Stimulated activated CD8-positive, alpha-beta memory T cell treated with anti-CD3 and anti-CD28 coated beads, Interleukin-4, amount 100 ng/mL, for 24 hours (primary cell): ENCODE measurements at places on chromosomes 6 and 20.

GRCh38 chr20:37948956-37949355, 46.0 kb downstream of the VSTM2L start:
- no peak for DNase-seq

- DNase-seq: no peak
Measured at GRCh38 chr20:44170816-44171410, 16.1 kb downstream of the JPH2 start.

DNA sequence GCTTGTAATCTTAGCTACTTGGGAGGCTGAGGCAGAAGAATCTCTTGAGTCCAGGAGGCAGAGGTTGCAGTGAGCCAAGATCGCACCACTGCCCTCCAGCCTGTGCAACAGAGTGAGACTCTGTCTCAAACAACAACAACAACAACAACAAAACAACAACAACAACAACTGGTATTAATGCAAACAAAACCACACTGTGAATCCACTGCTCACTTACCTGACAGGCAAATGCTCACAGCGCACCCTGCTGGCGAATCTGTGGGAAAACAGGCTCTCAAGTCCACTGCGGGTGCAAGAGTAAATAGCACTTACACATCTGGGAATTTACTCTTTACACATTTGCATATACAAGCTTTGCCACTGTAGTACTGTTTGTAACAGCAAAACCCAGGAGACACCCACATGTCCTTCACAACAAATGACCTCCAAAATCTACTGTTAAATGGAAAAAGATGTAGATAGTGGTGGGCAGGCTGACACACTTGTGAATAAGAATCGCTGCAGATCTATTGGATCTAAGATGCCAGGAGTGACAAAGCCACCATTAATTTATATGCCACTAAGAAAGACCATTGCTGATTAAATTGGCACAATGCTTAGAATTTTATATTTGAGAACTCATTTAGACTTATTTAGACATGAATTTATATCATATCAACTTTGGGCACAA, 29.3 kb downstream of the NSFL1C start:
- DNase-seq: peak; percentile 62

- DNase-seq: no peak
Measured at GRCh38 chr20:60473211-60473610, 515.0 kb downstream of the CDH26 start.

DNA sequence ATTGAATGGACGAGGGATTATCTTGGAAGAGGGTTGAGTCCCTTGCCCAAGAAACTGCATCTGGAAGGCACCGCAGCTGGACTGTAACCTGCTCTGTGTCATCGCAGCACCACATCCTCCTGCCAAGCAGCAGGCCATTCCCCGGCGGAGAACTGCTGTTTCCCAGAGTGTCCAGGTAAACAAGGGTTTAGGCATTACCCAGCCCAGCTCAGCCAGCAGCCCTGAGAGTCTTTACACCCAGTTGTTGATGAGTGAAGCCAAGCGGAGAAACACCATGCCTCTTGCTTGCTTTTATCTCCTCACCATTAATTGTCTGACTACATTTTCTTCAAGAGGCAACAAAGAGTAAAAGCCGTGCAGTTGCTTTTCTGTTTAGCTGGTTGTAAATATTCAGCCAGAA, 104.1 kb downstream of the CDH4 start:
- DNase-seq: no peak

GRCh38 chr20:10264166-10264558, 45.5 kb downstream of the SNAP25 start:
- DNase-seq: no peak

DNA sequence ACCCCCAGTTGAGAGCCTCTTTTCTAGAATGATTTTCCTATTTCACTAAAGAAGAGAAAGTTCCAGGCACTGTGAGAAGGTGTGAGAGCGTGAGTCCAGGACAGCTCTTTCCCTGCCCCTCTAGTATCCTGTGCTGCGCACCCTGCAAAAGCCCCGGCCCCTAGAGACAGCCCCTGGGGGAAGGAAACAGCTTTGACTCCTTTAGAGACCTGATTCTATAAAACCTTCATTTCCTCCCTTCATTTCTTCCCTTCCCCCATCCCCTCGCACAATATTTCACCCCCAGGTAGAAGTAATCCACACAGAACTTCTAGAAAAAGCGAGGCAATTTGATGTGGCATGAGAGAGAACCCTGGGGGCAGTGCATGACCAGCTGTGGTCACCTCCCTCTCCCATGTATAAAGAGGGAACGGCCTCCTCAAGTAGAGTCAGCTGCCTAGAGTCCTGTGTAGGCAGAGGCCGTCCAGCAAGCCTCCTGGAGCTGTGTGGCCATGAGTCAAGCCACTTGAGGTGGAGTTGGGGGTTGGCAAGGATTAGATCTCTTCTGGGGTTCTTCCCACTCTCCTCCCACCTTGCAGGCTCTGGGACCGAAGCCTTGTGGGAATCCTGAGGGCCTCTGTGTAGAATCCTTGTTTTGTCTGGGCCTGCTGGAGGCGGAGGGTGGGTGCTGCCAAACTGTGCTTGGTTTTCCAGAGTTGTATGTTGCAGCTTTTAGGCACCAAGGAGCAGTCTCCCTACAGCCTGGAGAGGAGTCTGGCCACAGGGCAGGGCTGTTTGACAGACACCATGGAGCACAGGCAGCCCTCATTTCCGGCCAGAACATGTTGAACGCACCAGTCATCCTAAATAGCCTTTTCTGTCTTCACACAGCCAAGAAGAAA, 41.7 kb downstream of the CHMP4B start:
- no peak for DNase-seq

DNA sequence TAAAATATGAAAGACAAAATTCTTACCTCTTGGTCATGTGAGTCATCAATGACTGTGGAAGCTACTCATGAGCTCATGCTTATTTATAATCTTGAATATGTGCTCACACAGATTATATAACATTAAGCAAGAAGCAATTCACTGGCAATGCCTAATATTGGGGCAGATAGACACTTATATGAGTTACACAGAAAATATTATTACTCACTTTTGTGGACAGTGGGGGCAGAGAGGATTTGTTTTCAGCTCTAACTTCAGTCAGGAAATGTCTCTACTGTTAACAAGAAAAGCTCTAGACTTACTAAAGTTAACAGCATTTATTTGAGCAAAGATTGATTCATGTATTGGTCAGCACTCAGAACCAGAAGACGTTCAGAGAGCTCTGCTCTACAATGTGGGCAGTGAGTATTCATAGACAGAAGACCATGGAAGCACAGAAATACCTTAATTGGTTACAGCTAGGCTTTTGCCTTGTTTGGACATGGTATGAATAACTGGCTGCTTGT, 85.8 kb upstream of the AHI1 start:
- no peak for DNase-seq

- DNase-seq: no peak
Measured at GRCh38 chr6:100823041-100823440, 58.1 kb downstream of the ASCC3 start.

- DNase-seq: no peak
Measured at GRCh38 chr6:19929312-19929711, 92.1 kb downstream of the ID4 start.

GRCh38 chr6:19849755-19850154, 12.6 kb downstream of the ID4 start:
- no peak for DNase-seq

DNA sequence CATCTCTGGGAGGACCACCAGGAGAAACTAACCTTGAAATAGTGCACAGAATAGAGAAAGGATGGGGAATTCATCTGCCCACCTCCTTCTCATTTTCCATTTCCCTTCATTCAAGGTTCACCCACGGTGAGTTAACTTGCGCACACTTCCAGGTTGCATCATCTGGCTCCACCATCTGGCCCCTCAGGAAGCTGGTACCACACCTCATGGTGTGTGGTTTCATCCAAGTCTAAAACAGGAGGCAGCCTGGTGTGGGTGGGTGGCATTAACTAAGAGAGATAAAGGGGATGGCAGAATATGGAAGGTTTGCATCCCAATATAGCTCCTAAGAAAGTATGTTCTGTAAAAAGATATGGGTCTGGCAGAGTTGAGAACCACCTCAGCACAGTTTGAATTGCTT, 3.8 kb downstream of the ZNF334 start:
- no peak for DNase-seq

- peak; percentile 46 for DNase-seq
Measured at GRCh38 chr6:129766959-129767728, 57.2 kb upstream of the ARHGAP18 start.

DNA sequence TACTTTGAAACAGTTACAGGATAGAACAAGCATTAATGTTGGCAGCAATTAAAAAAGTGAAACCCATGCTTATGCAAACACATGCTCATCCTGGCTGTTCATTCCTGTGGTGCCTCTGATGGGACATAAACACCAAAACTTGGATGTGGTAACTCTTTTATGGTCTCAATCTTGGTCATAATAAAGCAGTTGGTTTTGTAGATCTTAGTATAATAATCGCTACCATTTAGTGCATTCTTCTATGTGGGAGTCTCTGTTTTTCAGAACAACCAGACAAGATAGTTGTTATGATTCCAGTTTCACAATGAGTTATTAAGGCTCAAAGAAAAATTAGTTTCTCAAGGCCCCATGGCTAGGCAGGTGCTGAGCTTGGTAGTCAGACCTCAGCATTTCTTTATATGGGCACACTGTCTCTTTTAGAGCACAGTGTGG, 184.0 kb downstream of the UTRN start:
- no peak for DNase-seq

- DNase-seq: peak; percentile 45
Measured at GRCh38 chr6:145735356-145736165, at the start of gene EPM2A. Gene EPM2A (minus strand): TSS chr6:145735520. CDS start chr6:145735498, 22 bp downstream.

GRCh38 chr6:835476-836160, 142.7 kb upstream of the EXOC2 start:
- DNase-seq: no peak
